Right atrium auricular region (tissue), 2 donors: ENCODE measurements at places on chromosomes 6 and 20. TPM values are rescaled to one million over a fixed set of nuclear protein-coding genes. Genes with fewer than 3 reads are reported as not detected.

DNA sequence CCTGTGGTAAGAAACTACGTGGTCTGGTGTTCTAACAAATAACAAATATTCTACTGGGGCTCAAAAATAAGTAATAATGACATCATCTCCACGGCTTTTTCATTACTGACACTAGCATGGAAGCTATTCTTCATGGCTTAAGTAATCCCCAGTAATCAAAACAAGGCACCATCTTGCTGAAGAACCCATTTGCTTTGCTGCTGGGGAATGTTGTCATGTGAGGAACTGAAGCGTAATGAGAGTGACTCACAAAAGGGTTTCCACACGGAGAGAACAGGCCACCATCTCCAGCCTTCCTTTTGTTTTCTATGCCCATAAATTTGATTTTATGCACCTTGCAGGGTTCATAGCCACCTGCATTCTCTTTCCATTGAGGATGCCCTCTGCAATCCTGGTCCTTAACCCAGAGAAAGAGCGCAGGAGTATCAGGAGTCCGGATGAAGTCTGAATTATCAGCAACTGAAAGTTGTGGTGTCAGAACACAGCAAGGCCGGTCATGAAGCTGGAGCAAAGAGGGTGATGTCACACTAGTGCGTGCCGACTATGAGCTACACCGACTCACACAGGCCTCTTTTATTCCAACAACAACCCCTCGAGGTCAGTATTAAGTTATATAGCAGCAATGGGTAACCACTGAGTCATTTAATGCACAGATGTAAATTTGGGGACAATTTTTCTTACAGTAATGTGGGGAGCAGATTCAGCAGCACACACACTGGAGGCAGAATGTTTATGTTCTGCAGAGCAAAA is 173.7 kb upstream of the SSTR4 start:
- no peak overlapping the region for H3K4me3 ChIP-seq
- no peaks in the 10 kb centered on the region for H3K4me1 ChIP-seq
- DNase-seq = no peak
- no peak overlapping the region for H3K27ac ChIP-seq
- no peaks in the 10 kb centered on the region for H3K27me3 ChIP-seq

Gene TRIM10
- total RNA-seq = not detected

Gene UBE2C
- 1.4 TPM for total RNA-seq

Gene HLA-B
- total RNA-seq = 584 TPM

Gene GSTA3
- not detected for total RNA-seq

Gene STX11
- total RNA-seq = 21.5 TPM

- H3K4me1 ChIP-seq = peaks cover 14% of the 10 kb centered on the region
- no peak overlapping the region for H3K4me3 ChIP-seq
Observed at GRCh38 chr20:47379433-47380150, 23.1 kb upstream of the ZMYND8 start.

Gene LYRM2
- total RNA-seq = 18.9 TPM

Gene MAK
- total RNA-seq = not detected

Gene CAGE1
- not detected for total RNA-seq

- H3K4me3 ChIP-seq = no peak overlapping the region
- no peaks in the 10 kb centered on the region for H3K27me3 ChIP-seq
- H3K27ac ChIP-seq = no peak overlapping the region
- H3K4me1 ChIP-seq = no peaks in the 10 kb centered on the region
- DNase-seq = no peak
Observed at GRCh38 chr6:106254636-106255035, 70.9 kb downstream of the ATG5 start.

- H3K4me1 ChIP-seq = no peaks in the 10 kb centered on the region
- H3K4me3 ChIP-seq = no peak overlapping the region
- peak overlapping the region; percentile 43 for H3K27ac ChIP-seq
- H3K27me3 ChIP-seq = no peaks in the 10 kb centered on the region
Observed at GRCh38 chr6:41583565-41583964, 37.4 kb downstream of the FOXP4 start.

GRCh38 chr6:101830501-101831031 is 437.1 kb downstream of the GRIK2 start:
- H3K4me3 ChIP-seq = no peak overlapping the region
- H3K27me3 ChIP-seq = no peaks in the 10 kb centered on the region
- no peak overlapping the region for H3K27ac ChIP-seq
- H3K4me1 ChIP-seq = no peaks in the 10 kb centered on the region

- H3K4me3 ChIP-seq = no peak overlapping the region
- H3K4me1 ChIP-seq = no peaks in the 10 kb centered on the region
- H3K27me3 ChIP-seq = no peaks in the 10 kb centered on the region
- no peak for DNase-seq
- H3K36me3 ChIP-seq = peaks cover 23% of the 10 kb centered on the region
Observed at GRCh38 chr6:2274981-2275891, 29.8 kb upstream of the GMDS start.
